ENCODE measurements at places on chromosomes 12 and 14.
A peak's percentile ranks its signal among the peaks of the same experiment; 100 is the strongest.

GRCh38 chr14:56208520-56208919, 90.3 kb downstream of the PELI2 start:
- no peak for DNase-seq

DNA sequence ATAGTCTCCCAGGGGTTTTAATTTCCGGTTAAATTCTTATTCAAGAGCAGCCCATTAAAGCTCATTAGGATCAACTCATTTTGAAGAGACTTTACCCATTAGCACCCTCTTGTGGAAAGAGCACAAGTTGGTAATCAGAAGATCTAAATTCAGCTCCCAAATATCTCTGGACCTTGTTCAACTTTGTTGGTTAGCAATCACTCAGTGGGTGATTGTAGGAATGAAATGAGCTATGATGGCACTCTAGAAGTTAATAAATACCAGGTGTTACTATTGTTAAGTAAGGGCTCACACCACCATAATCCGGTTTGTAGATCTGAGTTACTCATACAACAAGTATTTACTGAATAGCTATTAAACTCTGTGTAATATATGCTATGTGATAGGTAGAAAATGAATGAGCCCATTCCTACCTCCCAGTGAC, 42.9 kb downstream of the TRIP11 start:
- peak; percentile 68 for DNase-seq

DNA sequence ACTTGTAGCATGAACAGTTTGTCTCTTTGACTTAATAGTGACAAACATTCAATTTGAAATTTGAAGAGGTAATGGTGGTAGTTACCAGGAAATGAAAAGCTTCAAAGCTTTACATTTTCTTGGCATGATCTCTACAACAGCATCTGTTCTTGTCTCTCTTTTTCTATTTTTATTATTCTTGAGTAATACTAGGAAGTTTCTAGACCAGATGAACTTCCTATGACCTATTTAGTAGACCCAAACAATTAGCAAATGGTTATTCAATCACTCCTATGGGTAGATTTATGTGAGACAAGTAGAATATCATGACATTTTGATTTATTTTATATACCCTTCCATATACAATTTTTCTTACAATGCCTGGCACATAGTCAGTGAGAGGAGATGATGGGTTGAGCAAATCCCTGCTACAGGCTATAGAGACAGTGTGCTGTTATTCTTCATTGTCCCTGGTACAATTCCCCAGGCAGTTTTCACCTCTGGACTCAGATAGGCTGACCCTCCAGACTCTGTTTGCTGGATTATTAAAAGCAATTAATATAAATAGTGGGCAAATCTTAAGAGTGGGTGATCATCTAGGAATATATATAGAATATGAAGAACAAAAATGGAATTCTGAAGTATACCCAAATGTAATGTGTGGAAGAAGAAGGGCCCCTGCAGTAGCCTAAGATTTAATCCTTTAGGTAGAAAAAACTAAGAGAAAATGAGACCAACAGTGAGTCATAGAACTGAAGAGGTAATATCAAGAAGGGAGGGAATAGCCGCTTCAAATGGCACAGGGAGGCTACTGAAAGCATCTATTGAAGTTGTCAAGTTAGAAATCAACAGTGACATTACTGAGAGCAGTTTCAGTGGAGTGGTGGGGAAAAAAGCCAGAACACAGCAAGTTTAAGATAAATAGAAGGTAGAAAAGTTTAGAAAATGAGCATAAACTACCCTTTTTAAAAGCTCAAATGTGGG, 512.0 kb downstream of the FOXG1 start:
- no peak for DNase-seq

DNA sequence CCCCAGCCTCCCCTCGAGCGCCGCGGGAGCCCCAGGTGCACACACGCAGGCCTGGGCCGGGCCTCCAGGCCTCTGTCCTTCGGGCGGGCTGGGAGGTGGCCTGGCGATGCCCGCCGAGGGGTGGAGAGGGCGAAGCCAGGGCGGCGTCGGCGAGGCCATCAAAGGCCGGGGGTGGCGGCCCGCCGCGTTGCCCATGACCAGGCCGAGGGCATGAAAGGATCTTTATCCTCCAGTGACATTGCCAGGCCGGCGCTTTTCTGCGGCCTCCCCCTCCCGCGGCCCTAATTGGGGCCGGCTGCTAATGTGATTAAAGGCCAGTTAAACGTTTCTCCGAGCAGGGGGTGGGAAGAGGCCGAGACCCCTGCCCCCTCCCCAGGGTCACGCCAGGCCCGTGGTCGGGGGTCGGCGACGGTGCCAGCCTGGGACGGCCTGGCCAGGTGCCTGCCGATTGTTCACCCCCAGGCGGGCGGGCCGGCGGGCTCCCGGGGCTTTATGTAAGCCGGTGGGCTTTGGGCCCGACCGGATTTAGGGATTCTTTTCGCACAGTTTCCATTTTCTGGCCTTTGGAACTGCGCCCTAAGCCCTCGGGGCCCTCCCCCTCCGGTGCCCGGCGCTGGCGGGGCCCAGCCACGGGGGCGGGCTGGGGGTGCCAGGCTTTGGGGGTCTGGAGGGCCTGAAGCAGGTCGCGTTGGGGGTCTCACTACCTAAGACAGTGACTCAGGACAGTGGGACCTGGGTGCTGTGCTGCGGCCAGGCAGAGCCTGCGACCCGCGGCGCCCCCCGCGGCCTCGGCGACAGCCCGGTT, 103.2 kb upstream of the DIO3 start:
- DNase-seq: no peak

DNA sequence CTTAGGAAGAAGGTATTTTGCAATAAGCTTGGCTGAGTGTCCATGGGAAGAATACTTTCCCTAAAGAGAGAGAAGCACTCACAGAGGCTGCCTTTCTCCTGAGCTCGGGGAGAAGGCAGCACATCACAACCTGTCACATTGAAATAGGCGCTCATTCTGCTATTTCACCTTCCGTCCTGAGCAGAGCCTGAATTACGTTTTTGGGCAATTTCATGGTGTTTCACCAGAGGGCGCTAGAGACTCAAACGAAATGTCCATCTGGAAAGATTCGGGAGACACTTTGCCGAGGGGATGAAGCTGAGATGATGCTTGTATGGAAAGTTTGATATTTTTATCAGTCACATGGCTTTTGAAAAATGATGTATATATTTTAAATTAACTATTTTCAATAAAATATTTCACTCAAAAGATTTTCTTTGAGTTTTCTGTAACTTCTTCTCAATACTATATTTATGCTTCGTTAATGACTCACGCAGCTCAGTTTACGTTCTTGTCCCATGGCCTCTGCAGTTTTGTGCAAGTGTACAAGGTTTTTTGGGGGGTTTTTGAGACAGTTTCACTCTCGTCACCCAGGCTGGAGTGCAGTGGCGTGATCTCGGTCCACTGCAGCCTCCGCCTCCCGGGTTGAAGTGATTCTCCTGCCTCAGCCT, 17.4 kb upstream of the B4GALNT3 start:
- DNase-seq: no peak

DNA sequence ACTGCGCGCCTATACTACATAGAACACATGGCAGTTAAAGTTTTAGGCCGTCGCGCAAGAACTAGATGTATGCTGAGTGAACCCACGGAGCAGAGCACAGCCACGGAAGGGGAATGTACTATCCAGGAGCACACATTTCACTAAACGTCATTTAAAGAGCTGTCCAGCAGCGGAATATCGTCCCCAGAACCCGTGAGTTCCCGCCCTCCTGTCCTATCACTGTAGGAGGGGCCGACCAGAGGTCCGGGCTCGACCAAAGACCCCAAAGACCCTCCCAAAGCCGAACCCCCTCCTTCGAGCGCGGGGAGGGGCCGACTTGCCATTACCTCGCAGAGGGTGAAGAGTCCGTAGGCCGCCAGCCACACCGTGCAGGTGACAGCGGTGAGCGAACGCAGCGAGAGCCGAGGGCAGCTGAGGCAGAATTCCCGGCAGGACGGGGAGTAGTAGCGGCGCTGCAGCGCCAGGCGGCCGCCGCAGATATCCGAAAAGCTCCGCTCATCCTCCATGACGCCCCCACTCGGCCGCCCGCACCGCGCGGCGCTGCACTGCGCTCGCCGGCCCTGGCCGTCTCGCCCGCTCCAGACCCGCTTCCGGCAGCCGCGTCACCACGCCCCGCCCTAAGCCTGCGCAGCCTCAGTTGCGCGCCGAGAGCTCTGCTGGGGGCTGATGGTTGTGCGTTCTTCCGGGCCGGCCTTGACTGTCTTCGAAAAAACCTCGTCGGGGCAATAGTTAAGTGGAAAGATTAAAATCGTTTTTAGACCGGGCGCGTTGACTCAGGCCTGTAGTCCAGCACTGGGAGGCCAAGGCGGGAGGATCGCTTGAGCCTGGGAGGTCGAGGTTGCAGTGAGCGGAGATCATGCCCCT, at the start of gene PIGH:
Gene PIGH (minus strand): TSS at position 571 of the 864 bp plus-strand sequence. CDS start 65 bp downstream, at position 506.
- DNase-seq: peak; percentile 29

DNA sequence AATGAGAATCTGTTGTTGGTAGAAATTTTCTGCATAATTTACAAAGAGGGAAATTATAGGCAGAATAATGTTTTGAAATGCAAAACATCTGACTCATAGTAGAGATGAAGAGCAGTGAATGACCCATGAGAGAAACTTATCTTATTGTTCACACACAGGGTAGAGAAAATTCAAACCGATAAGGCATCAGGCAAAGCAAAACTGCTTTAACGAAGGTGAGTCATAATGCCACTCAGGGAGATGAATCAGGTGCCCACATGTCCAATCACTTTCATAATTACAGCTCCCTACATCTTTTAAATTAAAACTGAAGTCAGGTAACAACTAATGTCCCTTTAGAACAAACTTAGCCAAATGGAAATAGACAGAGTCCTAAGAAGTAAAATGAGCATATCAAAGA, 265.6 kb upstream of the GARIN6 start:
- DNase-seq: no peak

GRCh38 chr14:43145361-43145760, 1361.7 kb downstream of the FSCB start:
- DNase-seq: no peak

- DNase-seq: no peak
Measured at GRCh38 chr12:62758216-62758615, 176.7 kb downstream of the PPM1H start.

- DNase-seq: no peak
Measured at GRCh38 chr12:53047221-53048032, 2.4 kb upstream of the TNS2 start.

DNA sequence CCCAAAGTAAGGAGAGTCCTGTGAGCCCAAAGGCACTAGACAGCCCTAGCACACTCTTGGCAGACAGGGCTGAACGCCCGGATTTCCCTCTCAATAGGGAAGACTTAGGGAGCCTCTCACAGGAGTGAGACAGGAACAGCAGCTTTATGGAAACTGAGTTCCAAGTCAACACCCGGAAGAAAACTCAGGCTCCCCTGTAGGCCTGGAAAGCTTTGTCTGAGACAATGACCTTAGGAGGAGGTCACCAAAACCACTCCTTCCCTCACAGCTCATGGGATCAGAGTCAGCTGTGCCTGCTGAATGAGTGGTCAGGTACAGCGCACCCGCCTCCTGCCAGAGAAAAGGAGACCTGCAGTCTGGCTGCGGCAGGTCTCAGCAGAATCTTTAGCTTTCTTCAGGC, 229.5 kb downstream of the CACNA1C start:
- no peak for DNase-seq

GRCh38 chr12:27274706-27275105, 30.6 kb downstream of the STK38L start:
- DNase-seq: no peak

DNA sequence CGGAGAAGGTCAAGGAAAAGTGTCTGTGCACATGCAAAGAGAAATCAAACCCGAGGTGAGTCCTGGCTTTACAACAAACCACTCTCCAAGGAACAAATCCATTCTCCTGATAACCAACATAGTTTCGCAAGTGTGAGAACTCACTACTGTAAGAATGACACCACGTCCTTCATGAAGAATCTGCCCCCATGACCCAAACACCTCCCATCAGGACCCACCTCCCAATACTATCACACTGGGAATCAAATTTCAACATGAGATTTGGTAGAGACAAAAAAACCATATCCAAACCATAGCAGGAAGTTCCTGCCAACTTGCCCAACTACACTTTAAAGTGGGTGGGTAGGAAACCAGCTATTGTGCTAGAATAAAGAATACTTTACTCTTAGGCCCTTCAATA, 2.4 kb upstream of the ERC1 start:
- DNase-seq: no peak

DNA sequence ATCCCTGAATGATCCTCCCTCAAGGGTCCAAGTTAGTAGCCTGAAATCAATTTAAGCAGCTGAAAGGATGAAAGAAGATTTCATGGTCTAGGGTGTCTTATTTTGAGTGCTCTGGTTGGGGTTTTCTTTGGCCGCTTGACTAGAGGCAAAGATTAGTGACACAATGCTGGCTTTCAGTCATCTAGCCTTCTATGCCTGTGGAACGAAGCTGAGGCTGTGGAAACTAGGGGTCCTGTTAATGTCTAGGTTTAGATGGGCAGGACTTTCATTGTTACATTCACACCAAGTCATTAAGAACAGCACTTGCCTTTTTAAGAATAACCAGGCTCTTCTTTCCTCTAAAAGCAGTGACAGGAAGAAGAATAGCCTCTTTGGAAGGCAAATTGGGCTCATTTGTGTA, 253.8 kb upstream of the E2F7 start:
- no peak for DNase-seq

Data from epithelial cell of prostate (primary cell).